ENCODE measurements at places on chromosomes 16 and 17.

DNA sequence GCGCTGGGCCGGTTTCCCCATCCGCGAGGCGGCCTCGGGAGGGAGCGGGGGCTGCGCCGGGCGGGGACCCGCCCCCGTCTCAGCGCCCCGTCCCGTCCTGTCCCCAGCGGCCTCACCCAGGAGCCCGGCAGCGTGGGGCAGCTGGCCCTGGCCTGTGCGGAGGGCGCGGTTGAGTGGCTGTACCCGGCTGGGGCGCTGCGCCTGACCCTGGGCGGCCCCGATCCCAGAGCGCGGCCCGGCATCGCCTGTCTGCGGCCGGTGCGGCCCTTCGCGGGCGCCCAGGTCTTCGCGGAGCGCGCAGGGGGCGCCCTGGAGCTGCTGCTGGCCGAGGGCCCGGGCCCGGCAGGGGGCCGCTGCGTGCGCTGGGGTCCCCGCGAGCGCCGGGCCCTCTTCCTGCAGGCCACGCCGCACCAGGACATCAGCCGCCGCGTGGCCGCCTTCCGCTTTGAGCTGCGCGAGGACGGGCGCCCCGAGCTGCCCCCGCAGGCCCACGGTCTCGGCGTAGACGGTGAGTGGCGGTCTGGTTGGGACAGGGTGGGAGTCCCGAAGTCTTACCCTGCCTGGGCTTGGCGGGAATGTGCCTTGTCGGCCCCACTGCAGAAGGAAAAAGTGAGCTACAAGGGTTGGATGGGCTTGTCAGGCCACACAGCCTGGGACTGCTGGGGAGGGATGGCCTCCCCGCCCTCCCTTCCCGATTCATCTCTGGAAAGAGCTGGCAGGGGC lies 720 bp downstream of the METRN start:
- DNase-seq, result no peak

DNA sequence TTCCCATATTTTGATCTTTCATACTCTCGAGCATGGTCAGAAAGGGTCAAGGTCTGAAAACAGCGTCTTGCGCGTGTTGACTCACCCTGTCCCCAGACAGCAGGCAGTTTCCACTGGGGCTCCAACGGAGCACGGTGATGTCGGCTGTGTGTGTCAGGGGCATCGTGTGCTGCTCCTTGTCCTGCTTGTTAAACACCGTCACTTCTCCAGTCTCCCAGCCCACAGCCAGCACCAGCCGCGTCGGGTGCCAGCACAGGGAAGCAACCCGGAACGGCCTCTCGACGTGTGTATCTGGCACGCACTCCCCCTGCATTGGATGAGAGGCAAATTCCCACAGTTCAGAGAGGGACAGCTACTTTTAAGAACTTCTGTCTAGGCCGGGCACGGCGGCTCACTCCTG lies 9.6 kb downstream of the IFT140 start:
- no peak for DNase-seq

GRCh38 chr17:48593840-48594537 lies 410 bp upstream of the HOXB5 start:
- peak; percentile 67 for DNase-seq

DNA sequence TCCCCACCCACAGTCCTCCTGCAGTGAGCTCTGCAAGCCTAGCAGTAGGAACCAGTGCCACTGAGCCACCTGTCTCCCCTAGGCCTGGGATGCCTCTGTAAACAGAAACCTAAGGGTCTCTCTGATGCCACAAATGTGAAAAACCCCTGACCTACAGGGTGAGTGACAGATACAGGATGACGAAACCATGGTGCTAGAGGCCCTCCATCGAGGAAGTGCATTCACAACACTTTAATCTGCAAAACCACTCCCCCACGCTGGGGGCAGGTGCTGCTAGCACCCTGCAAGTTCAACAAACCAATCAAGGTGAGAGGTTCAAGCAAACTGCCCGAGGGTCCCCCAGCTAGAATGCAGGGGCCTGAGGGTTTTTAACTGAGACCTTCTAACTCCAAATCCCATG lies 59.5 kb downstream of the CDYL2 start:
- DNase-seq, result no peak

DNA sequence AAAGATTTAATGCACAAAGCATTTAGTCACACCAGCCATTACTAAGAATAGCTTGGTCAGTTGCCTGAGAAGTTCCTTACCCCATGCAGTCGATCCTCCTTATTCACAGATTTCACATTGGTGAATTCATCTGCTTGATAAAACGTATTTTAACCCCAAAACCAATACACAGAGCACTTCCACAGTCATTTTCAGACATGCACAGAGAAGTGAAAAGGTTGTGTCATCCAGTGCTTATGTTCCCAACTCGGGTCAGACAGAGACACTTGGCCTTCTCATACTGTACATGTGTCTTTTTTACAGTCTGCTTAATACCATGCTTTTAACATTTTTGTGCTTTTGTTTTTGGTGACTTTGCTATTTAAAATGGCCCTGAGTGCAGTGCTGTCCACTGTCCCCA lies 219.7 kb downstream of the SPECC1 start:
- DNase-seq, result no peak

DNA sequence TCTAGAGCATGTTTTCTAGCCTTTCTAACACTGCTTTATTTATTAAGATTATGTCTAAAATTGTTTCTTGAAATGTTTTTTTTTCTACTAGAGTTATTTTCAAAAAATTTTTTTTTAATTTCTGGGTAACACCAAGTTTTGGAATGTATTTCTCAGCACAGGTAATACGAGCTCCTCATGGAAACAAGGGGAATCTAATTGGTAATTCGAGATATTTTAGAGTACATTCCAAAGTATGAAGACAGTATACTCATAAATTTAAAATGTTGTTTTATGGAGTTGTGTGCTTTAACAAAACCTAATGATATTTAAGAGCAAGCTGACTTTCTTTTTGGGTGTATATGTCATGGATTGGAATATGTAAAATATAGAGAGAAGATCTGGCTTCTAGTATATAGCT lies 42.4 kb downstream of the OMG start:
- no peak for DNase-seq

DNA sequence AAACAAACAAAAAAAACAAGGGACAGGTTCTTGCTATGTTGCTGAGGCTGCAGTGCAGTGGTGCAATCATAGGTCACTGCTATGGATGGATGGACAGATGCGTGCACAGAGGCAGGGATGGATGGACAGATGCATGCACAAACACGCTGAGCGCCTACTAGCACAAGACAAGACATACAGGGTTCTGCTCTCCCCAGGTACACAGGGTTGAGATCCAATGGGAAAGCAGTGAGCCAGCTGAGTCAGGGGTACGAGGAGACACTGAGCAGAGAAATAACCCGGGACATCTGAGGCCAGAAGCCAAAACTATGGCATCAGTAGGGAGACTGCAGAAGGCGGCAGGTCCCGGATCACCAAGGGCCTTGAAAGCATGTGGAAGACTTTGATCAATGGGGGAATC lies 6.2 kb downstream of the IL32 start:
- no peak for DNase-seq

GRCh38 chr16:84084570-84085270 lies 32.0 kb downstream of the MBTPS1 start:
- peak; percentile 52 for DNase-seq

DNA sequence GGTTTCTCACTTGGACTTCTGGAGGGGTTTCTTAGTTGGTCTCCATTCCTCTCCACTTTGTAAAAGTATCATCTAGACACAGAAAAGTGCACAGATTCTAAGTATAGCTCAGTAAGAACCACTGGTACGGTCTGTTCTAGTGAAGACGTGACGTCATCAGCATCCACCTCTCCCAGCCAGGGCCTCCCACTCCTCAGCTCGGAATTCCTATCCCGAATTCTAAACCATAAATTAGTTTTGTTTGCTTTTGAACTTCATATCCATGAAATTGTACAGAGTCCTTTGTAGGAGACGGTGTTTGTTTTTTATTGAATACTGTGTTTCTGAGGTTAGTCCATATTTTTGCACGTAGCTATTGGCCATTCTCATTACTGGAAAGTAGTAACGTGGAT lies 25.5 kb downstream of the FOXK2 start:
- no peak for DNase-seq

DNA sequence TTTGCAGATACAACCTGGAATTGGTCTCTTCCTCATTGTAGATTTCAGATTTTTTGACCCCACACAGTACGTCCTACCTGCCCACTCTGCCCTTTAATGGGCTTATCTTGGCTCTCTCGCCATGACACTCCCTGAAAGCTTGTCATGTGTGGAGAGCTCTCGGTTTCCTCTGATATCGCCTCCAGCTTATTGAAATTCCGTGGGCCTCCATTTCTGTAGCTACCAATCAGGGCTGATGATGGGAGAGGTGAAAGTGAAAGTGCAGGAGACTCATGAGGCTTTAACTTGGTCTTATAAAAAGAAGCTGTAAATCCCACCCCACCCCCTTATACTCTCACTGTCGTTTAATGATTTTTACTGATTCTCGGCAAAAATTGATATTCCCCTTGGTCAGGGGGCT lies 17.7 kb downstream of the HOXB1 start:
- DNase-seq, result no peak

GRCh38 chr17:40828454-40829044 lies 6.1 kb upstream of the KRT10 start:
- DNase-seq, result no peak

- DNase-seq, result peak; percentile 28
These were observed 11.7 kb upstream of the TMIGD1 start for GRCh38 chr17:30345527-30346075.
